Dermis blood vessel endothelial cell (primary cell): ENCODE measurements at places on chromosomes 11 and 22. TPM values are rescaled to one million over a fixed set of nuclear protein-coding genes. Genes with fewer than 3 reads are reported as not detected.

Gene RIMBP3C
- 0.09 and 0.17 TPM in 2 replicates for total RNA-seq

Gene RASSF7
- 21.3 and 25.2 TPM in 2 replicates for total RNA-seq

Gene PDGFD
- total RNA-seq: 22.1 and 34.9 TPM in 2 replicates

Gene TSPAN32
- total RNA-seq: not detected in 2 replicates

Gene CASP5
- total RNA-seq: not detected in 2 replicates

Gene ANKK1
- not detected in 2 replicates for total RNA-seq

Gene MS4A14
- total RNA-seq: not detected in 2 replicates

Gene DGCR6
- total RNA-seq: 0.33 and 3.9 TPM in 2 replicates

Gene OR52A1
- not detected in 2 replicates for total RNA-seq

Gene PRG3
- not detected in 2 replicates for total RNA-seq

Gene CCS
- 27.2 and 33.5 TPM in 2 replicates for total RNA-seq

Gene TFIP11
- 44.6 and 54.1 TPM in 2 replicates for total RNA-seq

Gene OR51B4
- not detected in 2 replicates for total RNA-seq

Gene HSPB2
- total RNA-seq: not detected in 2 replicates

Gene HPX
- 0.19 and 0.51 TPM in 2 replicates for total RNA-seq

Gene KAT5
- total RNA-seq: 35.7 and 38.5 TPM in 2 replicates

Gene SLC5A1
- not detected in 2 replicates for total RNA-seq

Gene OR10A3
- total RNA-seq: not detected in 2 replicates

Gene OR8D1
- not detected in 2 replicates for total RNA-seq

Gene ACTN3
- total RNA-seq: under 0.01 and 0.14 TPM in 2 replicates

Gene OR51E2
- not detected in 2 replicates for total RNA-seq
